ENCODE measurements at places on chromosomes 12 and 14.

- DNase-seq = no peak
Measured at GRCh38 chr14:55255979-55256378, 15.2 kb upstream of the FBXO34 start.

DNA sequence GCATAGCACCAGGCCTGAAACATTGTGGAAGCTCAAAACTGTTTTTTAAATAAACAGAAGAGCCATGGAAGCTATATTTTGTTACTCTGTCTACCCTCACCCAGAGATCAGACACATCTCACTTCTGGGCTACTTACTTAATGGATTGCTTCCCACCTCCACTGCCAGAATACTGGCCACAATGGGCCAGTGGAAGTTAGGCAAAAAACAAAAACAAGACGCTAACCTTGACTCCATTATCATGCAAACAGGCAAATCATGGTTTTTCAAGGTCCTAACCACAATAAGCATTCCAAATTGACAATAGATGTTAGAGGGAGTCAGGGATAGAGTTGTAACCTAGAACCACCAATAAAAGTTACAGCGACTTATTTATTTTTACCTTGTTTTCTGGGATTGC, 52.7 kb upstream of the PTCSC3 start:
- no peak for DNase-seq

DNA sequence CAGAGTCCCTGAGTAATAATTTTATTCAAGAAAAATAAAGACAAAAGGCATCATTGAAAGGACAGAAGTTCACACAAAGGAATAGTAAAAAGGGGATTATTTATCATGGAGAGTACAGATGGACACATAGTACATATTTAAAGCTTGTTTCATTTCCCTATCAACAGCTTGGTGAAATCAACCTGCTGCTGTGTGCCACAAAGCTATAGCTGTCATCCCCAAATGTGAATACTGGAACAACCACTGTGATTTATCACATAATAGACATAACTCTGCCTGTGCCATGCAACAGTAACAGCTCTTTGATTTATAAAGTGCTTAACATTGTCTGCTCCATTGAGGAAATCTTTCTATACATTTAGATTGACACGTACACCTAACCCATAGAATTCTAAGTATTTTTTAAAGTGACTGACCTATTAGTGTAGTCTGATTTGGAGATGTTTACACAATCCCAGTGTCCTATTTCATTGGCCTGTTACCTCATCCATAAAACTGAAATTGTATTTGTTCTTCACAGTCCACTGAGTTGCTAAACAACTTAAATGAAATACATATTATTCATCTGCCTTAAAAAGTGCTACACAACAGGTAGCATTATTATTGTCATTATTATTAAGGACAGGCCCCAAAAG, 3.3 kb downstream of the NEMF start:
- DNase-seq = no peak

DNA sequence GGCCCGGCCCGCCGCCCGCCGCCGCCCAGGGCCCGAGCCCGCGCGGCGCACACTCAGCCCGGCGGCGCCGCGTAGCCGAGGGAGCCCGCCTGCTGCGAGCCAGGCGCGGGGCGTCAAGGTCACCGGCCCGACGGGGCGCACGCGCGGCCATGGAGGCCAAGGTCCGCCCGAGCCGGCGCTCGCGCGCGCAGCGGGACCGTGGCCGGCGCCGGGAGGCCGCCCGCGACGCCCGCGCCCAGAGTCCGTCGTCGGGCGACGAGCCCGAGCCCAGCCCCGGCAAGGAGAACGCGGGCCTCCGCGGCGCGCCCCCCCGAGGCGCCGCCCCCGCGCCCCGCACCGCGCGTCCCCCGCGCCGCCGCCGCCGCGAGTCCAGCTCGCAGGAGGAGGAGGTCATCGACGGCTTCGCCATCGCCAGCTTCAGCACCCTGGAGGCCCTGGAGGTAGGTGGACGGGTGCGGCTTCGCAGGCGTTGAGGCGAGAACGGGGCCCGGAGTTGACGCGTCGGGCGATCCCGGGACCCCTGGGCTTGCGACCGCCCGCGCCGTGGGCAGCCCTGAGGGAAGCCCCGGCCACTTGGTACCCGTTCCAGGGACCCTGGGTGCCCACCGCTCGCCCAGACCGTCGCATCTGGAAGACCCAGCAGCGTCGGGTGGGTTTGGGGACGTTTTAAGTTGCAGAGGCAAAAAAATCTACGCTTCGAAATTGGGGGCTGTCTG, 629 bp downstream of the FBRSL1 start:
- DNase-seq = no peak

DNA sequence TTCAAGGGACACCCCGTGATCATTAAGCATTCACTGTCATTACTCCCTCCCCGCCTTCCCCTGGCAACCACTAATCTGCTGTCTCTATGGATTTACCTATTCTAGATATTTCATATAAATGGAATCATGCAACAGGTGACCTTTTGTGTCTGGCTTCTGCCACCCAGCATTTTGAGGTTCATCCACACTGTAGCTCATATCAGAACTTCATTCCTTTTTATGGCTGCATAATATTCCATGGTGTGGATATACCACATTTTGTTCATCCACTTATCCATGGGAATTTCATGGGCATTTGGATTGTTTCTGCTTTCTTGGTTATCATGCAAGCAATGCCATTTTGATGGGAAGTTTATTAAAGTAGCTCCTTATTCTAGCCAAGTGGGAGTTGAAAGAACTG, 184.2 kb upstream of the VASH1 start:
- no peak for DNase-seq
